ENCODE measurements at places on chromosomes 3 and 15. TPM values are rescaled to one million over a fixed set of nuclear protein-coding genes. Genes with fewer than 3 reads are reported as not detected.

PAQR9 gene
- 0.06 TPM for total RNA-seq

SLC12A8 gene
- total RNA-seq = not detected

WDR49 gene
- total RNA-seq = not detected

ALDH1L1 gene
- not detected for total RNA-seq

TTLL13 gene
- not detected for total RNA-seq

GHSR gene
- not detected for total RNA-seq

TMEM87A gene
- total RNA-seq = 26.0 TPM

C3orf49 gene
- not detected for total RNA-seq

IL5RA gene
- total RNA-seq = not detected

USP13 gene
- 13.3 TPM for total RNA-seq

RYR3 gene
- total RNA-seq = not detected

LIPH gene
- not detected for total RNA-seq

MRAS gene
- total RNA-seq = 37.5 TPM

CLDN18 gene
- not detected for total RNA-seq

ZNF80 gene
- not detected for total RNA-seq

CEP19 gene
- 8.7 TPM for total RNA-seq

CNTN4 gene
- total RNA-seq = not detected

LRRN1 gene
- not detected for total RNA-seq

CHST13 gene
- total RNA-seq = 2.0 TPM

MAP1A gene
- 10.0 TPM for total RNA-seq

FBXL22 gene
- 0.43 TPM for total RNA-seq

PARP15 gene
- not detected for total RNA-seq

CPN2 gene
- not detected for total RNA-seq

LCMT2 gene
- total RNA-seq = not detected

GOLGA8M gene
- not detected for total RNA-seq

ASB14 gene
- total RNA-seq = not detected

ZNF621 gene
- 17.8 TPM for total RNA-seq

SH3GL3 gene
- not detected for total RNA-seq

ZNF860 gene
- total RNA-seq = 8.1 TPM

ROPN1 gene
- not detected for total RNA-seq

TAMM41 gene
- total RNA-seq = 3.7 TPM

Data from G401 (cell line).